ENCODE measurements at places on chromosomes 2 and 18.

DNA sequence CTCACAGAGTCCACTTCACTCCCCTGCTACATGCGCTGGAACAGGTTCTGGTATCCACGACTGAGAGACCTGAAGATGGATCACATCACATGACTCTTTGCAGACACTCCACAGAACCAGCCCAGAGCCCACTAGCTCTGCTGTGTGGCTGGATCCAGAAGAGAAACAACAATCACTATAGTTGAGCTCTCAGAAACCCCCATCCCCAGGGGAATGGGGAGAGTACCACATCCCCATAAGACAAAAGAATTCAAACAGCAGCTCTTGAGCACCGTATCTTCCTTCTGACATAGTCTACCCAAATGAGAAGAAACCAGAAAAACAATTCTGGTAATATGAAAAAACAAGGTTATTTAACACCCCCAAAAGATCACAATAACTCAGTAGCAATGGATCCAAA, 76.4 kb downstream of the ZSWIM2 start:
- no peak for DNase-seq

- DNase-seq, result no peak
Observed at GRCh38 chr18:76323891-76324290, 171.2 kb downstream of the ZNF516 start.

DNA sequence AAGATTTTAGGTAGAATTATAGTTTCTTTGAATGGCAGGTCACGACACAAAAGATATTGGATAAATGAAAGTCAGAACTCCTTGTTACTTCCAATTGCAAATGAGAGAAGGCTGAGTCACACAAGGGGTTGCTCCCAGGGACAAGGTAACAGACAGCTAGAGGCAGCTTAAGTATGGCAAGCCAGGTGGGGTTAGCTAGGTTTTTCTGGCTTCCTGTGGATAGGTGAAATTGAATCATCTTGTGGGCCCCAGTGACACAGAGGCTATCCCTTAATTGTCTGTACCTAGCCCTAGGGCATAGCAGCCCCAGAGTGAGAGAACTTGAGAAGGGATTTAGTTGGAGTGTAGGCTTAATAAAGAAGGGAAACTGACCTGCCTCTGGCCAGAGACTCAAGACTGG, 407.7 kb upstream of the SLC8A1 start:
- DNase-seq, result no peak

- no peak for DNase-seq
Observed at GRCh38 chr2:152523091-152523490, 188.1 kb downstream of the FMNL2 start.

GRCh38 chr2:17355608-17356329, 162.5 kb downstream of the RAD51AP2 start:
- DNase-seq, result no peak

GRCh38 chr2:171921970-171922229, 361 bp upstream of the HAT1 start:
- DNase-seq, result no peak

DNA sequence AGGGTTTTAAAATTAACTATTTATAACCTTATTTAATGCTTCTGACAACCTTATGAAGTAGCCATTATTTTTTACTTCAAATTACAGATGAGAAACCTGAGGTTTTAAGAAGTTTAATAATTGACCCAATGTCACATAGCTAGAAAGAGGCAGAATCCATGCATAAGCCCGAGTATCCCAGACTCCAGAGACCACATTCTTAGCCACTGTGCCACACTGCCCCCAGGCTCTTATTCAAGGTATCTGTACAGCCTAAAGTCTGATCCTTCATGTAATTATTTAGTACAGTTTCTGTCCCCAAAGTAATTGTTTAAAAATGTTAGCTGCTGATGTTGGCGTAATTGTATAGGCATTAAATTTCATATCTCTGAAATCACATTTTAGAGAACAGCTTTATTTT, 124.7 kb upstream of the LRRTM1 start:
- no peak for DNase-seq

- DNase-seq, result no peak
Observed at GRCh38 chr2:101500860-101501259, 25.9 kb upstream of the RFX8 start.

DNA sequence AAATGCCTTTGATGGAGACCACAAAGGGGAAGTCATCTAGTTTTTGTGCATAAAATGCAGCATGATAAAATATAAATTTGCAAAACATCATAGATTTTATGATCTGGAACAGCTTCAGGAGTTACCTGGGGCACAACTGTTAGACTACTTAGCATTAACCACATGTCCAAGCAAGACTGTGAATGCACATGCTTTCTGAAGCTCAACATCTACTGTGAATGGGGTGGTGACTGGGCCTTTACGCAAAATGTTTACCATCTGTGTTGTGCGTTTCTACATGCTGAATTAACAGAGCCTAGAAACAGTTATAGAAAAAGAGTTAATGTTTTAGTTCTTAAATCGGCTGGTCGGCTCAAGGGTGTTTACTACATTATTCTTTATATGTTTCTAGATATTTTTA, 45.5 kb downstream of the KCTD1 start:
- no peak for DNase-seq

- DNase-seq, result no peak
Observed at GRCh38 chr2:26892922-26893524, 45.1 kb downstream of the DPYSL5 start.

- DNase-seq, result peak; percentile 27
Observed at GRCh38 chr2:170361090-170361936, 183.4 kb downstream of the MYO3B start.

All from activated CD4-positive, alpha-beta T cell treated with anti-CD3 and anti-CD28 coated beads, Interleukin-2, amount 50 U/mL, for 4 hours (primary cell).